ENCODE measurements at places on chromosomes 12 and 14.
A peak's percentile ranks its signal among the peaks of the same experiment; 100 is the strongest.

GRCh38 chr12:8958066-8958465 lies 8.6 kb upstream of the M6PR start:
- no peak for DNase-seq

GRCh38 chr14:104690861-104691455 lies 1.5 kb downstream of the INF2 start:
- DNase-seq = no peak

DNA sequence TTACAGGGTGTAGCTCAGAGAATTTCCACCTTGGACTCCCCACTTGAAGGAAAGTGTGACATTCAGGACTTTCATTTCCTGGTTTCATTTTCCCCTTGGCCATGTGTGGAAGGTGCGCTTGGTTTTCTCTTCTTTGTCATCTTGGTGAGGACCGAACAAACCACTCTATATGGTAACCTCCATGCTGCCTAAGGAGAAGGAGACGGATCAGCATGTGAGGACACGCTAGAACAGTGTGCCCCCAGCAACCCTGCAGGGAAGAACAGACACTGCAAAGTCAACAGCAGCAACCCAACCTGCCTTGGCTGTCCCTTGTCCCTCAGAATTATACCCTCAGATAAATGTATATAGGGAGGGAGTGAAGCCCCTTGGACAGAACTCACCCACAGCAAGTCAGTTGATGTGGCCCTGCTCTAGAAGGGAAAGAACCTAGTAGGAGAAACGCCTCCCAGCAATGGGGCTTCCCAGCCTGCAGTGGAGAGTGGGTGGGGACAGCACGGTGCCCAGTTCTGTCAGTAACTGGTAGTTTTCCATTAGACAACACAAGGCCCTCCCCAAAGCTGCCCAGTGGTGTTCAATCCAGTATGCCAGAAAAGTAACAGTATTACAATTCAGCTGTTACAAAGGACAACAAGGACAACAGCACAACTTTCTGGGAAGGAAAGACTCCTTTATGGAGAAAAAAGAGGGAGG lies 18.9 kb upstream of the COCH start:
- peak; percentile 45 for DNase-seq

- DNase-seq = no peak
Observed at GRCh38 chr14:55152052-55152753, 23.2 kb downstream of the LGALS3 start.

DNA sequence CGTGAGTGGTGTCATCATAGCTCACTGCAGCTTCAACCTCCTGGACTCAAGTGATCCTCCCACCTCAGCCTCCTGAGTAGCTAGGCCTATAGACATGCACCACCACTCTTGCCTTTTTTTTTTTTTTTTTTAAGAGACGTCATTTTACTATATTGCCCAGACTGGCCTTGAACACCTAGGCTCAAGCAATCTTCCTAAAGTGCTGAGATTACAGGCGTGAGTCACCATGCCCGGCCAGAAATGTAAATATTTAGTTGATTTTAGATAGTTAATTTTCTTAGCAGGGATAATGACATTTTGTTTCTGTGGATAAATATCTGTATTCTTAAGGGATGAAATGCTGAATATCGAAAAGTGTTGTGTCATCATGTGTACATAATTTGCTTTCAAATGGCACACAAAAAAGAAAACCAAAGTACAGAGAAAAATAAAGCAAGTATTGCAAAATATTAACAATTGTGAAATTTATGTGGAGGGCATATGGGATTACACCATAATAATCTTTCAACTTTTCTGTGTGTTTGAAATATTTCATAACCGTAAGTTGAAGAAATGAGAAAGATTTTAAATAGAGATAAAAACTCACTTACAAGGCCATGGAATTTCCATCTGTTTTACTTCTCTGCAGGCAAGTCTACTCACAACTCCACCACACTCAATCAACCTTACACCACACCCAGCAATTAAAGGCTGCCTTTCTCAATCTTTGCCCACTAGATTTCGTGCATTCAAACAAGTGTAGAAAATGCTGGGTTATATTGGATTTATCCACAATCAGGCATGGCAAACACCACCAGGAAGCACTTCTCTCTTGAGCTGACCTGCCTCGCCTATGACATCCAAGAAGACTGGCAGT lies 93.7 kb downstream of the SPTSSA start:
- no peak for DNase-seq

DNA sequence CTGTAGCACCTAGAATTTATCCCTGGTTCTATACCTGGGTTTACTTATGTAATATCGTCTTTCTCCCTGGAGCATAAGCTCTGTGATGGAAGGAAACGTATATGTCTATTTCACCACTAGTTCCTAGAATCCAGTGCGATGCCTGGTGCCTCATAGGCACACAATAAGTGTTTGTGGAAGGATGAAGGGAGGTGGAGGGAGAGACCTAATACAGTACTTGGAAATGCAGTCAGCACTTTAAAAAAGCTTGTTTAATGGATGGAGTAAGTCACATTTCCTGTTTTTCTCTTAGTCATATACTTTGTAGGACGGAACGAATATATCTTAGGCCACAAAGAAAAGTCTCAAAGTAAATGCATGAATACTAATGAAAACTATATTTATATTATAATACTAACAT lies 186.5 kb upstream of the HMGA2 start:
- no peak for DNase-seq

GRCh38 chr12:120928864-120929652 lies 24.9 kb upstream of the SPPL3 start:
- DNase-seq = no peak

GRCh38 chr12:115661112-115661511 lies 616.4 kb downstream of the MED13L start:
- DNase-seq = no peak

GRCh38 chr12:228846-229200 lies 14.9 kb upstream of the SLC6A12 start:
- DNase-seq = no peak

GRCh38 chr14:43042408-43042807 lies 1435.7 kb downstream of the LRFN5 start:
- DNase-seq = no peak

DNA sequence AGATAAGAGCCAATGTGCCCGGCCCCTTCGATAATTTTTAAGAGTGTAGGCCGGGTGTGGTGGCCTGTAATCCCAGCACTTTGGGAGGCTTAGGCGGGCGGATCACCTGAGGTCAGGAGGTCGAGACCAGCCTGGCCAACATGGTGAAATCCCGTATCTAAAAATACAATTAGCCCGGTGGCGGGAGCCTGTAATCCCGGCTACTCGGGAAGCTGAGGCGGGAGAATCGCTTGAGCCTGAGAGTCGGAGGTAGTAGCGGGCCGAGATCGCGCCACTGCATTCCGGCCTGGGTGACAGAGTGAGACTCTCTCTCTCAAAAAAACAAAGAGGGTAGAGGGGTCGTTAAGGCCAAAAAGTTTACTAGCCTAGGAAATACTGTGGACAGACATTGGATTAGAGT lies 2.6 kb downstream of the KRAS start:
- DNase-seq = no peak

DNA sequence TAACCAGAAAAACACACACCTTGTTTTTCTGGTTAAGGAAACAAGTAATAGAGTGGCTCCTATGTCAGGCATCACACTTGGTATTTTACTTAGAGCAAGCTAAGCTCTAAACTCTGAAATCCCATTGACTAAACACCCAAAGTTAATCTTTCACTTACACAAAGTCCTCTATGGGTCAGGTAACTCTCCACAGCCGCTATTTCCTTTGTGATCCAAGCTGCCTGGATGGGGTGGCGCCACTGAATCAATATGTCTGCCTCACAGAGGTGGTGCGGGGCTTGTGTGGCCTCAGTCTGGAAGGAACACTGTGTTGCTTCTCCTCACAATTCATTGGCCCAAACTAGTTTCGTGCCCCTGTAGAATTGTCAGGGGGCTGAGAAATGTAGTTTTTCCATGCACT lies 160.0 kb upstream of the E2F7 start:
- DNase-seq = no peak

- no peak for DNase-seq
Observed at GRCh38 chr12:14314801-14315200, 50.7 kb upstream of the ATF7IP start.

DNA sequence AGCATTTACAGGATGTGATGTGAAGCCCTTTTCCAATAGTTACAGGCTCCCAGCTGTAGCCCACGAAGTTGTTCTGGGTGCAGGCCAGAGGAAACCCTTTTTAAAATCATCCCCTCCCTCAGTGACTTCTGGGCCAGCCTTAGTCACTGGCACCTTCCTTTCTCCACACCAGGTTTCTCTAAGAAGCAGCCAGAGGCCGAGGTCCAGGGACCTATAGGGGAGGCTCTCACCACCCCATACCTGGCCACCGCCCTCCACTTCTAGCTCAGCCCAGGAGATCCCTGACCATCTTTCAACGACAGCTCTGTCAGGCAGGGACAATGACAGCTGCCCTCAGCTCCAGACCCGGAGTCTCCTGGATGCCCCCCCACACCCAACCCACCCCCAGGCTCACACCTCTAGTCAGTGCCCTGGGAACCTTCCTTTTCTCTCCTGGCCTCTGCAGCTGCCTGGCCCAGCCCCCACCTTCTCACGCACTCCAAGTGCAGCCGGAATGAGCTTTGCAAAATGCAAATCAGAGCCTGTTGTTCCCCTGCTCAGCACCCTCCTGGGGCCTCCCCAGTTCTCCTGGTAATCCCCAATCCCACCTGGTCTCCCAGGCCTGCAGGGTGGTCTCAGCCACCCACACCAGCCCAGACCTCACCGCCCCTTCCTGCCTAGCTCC lies 46.7 kb downstream of the TESC start:
- no peak for DNase-seq

GRCh38 chr14:77082356-77082755 lies 15.7 kb upstream of the CIPC start:
- DNase-seq = no peak

- no peak for DNase-seq
Observed at GRCh38 chr12:25965682-25966081, 7.2 kb downstream of the RASSF8 start.

DNA sequence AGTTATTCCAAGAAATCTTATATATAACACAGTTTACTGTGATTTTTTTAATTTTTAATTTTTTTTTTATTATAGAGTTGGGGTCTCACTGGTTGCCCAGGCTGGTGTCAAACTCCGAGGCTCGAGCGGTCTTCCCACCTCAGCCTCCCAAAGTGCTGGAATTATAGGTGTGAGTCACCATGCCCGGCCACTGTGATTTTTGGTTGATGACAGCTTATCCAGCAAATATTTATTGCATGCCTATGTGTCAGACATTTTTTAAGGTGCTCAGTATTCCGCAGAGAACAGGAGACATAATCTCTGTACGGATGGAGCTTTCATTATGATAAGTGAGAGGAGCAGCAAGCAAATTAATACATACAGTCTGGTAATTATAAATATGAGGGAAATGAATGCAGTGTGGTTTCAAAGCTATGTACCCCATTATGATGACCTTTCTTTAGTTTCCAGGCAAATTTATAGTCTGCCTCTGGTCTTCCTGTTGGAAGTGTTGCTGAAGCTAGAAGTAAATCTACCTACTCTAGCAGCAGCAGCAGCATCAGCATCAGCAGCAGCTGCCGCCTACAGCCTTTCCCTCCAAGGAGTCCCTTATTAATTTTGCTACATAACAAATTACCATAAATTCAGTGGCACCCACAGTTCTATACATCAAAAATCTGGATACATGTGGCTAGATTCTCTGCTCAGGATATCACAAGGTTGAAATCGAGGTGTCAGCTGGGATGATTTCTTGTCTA lies 32.3 kb downstream of the FRS2 start:
- DNase-seq = no peak

GRCh38 chr12:8226355-8226754 lies 1.1 kb downstream of the FAM90A1 start:
- no peak for DNase-seq

GRCh38 chr14:92902726-92903125 lies 20.2 kb upstream of the CHGA start:
- DNase-seq = no peak

GRCh38 chr12:100058482-100059029 lies 73.8 kb upstream of the ANKS1B start:
- DNase-seq = no peak

DNA sequence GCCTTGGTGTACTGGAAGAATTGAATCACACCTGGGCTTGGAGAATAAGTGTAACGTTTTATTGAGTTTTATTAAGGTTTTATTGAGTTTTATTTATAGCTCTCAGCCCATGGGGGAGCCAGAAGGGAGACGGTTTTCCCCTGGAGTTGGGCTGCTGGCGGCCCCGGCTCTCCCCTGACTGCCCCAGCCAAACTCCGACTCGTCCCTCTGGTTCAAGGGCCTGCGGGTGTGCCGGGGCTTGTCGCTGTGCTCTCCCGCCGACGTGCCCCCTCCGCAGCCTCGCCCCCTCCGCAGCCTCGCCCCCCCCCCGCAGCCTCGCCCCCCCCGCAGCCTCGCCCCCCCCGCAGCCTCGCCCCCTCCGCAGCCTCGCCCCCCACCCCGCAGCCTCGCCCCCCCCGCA lies 326.1 kb upstream of the RTL1 start:
- DNase-seq = no peak

- DNase-seq = no peak
Observed at GRCh38 chr14:99006276-99006675, 265.7 kb downstream of the BCL11B start.

DNA sequence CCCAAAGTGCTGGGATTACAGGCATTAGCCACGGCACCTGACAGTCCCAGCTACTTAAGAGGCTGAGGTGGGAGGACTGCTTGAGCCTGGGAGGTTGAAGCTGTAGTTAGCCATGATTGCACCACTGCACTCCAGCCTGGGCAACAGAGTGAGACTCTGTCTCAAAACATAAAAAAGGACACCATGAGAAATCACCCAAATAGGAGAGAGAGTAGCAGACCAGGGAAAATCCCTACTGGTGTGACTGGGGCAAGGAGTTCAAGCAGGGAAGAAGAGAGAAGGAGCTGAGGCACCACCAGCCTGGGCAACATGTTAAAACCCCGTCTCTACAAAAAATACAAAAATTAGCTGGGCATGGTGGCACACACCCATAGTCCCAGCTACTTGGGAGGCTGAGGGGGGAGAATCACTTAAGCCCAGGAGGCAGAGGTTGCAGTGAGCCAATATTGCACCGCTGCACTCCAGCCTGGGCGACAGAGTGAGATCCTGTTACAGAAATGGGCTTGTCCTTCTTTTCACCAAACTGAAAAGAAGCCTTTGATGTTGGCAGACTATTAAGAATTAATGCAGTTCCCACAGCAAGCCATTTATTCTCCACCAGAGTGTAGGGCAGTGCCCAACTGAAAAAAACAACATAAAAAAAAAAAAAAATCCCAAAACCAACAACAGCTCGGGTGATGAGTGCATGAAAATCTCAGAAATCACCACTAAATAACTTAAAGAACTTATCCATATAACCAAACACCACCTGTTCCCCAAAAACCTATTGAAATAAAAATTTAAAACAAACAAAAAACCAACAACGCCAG lies 4.5 kb upstream of the SRSF9 start:
- no peak for DNase-seq

- no peak for DNase-seq
Observed at GRCh38 chr12:108783446-108783845, 52.1 kb upstream of the CORO1C start.

DNA sequence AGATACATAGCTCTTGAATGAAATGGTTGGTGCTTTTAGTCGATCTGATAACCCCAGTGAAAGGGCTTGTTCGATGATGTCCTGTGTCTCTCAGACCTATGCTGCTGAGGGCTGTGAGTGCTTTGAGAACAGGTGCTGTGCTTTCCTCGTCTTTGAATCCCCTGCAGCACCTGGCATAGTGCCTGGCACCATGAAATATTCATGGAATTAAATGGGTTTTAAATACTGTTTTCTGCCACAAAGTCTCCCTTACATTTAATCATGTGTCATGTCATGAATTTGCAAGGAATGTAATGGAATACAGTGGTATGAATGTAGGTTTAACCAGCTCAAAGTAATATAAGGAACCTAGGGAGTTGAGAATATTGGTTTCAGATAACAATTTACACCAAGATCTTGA lies 220.5 kb upstream of the PRICKLE1 start:
- no peak for DNase-seq

Data from activated naive CD8-positive, alpha-beta T cell treated with anti-CD3 and anti-CD28 coated beads for 36 hours (primary cell).